ENCODE measurements at places on chromosomes 2 and 18. TPM values are rescaled to one million over a fixed set of nuclear protein-coding genes. Genes with fewer than 3 reads are reported as not detected.

Gene IL1RL2
- not detected for total RNA-seq

DNA sequence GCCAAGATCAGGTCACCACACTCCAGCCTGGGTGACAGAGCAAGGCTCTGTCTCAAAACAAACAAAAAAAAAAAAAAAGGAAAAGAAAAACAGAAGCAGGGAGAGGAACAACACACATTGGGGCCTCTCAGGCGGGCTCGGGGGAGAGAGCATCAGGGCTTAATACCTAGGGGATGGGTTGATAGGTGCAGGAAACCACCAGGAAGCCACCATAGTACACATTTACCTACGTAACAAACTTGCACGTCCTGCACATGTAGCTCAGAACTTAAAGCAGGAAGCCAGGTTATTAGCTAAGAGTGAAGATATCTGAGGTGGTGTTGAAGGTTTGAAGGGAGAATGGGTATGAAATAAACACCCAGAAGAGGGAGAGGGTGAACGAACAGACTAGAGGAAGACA lies 81.0 kb upstream of the PMAIP1 start:
- DNase-seq, result no peak

GRCh38 chr18:38116716-38117115 lies 551.1 kb upstream of the CELF4 start:
- DNase-seq, result no peak

Gene SAG
- not detected for total RNA-seq

Gene DYNAP
- total RNA-seq, result not detected

Gene IL1F10
- total RNA-seq, result not detected

- DNase-seq, result no peak
Measured at GRCh38 chr2:149994057-149994728, 406.6 kb upstream of the MMADHC start.

DNA sequence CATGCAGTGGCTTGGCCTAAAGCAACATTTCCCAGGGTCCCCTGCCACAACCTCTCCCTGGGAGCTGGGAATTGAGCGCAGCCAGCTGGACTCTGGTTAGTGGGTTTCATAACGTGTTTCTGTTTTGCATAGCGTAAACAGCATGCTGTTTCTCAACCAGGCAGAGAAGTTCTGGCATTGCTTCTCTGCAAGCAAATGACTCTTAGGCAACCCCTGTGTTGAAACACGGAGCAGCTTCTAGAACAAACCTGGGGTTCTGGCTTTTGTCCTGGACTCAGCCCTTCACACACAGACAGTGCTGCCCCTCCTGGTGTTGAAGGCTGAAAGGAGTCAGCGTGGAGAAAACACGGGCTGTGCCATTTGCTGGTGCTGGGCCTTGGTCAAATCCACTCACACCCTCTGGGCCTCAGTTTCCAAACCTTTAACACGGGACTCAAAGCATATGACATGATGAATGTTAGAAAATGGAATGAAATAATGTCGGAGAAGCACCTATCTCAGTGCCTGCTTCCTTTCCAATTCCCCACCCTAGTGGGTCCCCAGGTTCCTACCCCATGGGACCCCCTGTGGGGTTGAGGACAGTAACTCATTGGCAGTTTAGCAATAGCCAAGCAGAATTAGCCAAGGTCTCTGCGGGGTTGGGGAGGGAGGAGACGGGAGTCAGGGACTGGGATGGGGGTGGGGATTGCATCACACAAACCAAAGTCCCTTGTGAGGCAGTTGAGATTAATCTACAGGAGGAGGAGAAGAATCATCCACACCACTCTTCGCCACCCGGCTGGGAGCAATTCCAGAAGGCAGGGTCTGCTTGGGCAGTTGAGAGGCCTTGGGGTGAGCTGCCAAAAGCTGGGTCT lies 30.2 kb upstream of the IL1R2 start:
- DNase-seq, result no peak

GRCh38 chr2:237025090-237025865 lies 60.4 kb upstream of the COPS8 start:
- DNase-seq, result no peak

GRCh38 chr2:222861411-222862105 lies 722 bp downstream of the ACSL3 start:
- DNase-seq, result no peak

- no peak for DNase-seq
Measured at GRCh38 chr2:197674591-197674990, 796 bp downstream of the RFTN2 start.

DNA sequence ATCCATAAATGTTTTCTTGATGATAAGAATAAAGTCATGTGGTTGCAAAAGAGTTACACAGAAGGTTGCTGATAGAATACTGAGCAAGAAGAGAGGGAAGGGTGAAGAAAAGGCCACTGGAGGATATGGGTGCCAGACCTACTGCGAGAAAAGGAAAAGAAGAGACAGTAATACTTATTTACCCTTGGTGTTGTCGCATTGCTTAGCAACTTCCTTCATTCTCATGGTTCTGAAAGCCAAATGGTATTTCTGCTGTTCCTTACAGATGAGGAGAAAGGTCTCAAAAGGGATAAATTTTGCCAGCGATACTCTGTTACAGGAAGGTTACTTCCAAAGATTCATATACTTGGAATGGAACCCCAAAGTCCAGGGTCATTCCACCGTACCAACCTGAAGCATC lies 62.5 kb downstream of the LHCGR start:
- DNase-seq, result no peak

Gene CYS1
- 0.14 TPM for total RNA-seq

- DNase-seq, result no peak
Measured at GRCh38 chr2:215693193-215693998, 257.5 kb upstream of the FN1 start.

Gene ZFAND2B
- total RNA-seq, result 22.1 TPM

Gene UGT1A10
- not detected for total RNA-seq

GRCh38 chr2:127382831-127383230 lies 4.9 kb downstream of the MAP3K2 start:
- no peak for DNase-seq

- DNase-seq, result no peak
Measured at GRCh38 chr18:67919316-67919715, 402.8 kb upstream of the DSEL start.

Gene CCDC68
- 64.8 TPM for total RNA-seq

DNA sequence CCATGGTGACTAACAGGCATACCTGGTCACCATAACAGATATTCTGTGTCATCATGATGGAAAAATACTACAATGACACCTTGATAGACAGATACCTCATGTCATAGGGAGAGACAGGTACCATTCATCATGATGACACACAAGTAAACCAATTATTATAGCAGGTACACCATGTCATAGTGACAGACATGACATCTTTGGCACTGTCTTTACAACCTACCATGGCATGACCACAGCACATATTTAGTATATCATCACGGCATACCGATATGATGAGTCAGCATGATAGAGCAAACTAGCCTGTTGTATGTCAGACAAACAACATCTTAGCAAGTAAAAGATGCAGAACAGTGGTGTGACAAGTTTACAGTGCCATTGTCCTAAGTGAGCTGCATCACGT lies 101.3 kb upstream of the KLHL29 start:
- DNase-seq, result peak; percentile 18

GRCh38 chr2:46487667-46488335 lies 8.4 kb downstream of the TMEM247 start:
- no peak for DNase-seq

- DNase-seq, result no peak
Measured at GRCh38 chr2:98637401-98638147, 29.2 kb downstream of the UNC50 start.

GRCh38 chr18:32461709-32462272 lies 8.9 kb downstream of the GAREM1 start:
- no peak for DNase-seq

GRCh38 chr2:9897331-9897737 lies 54.1 kb downstream of the TAF1B start:
- DNase-seq, result peak; percentile 80

DNA sequence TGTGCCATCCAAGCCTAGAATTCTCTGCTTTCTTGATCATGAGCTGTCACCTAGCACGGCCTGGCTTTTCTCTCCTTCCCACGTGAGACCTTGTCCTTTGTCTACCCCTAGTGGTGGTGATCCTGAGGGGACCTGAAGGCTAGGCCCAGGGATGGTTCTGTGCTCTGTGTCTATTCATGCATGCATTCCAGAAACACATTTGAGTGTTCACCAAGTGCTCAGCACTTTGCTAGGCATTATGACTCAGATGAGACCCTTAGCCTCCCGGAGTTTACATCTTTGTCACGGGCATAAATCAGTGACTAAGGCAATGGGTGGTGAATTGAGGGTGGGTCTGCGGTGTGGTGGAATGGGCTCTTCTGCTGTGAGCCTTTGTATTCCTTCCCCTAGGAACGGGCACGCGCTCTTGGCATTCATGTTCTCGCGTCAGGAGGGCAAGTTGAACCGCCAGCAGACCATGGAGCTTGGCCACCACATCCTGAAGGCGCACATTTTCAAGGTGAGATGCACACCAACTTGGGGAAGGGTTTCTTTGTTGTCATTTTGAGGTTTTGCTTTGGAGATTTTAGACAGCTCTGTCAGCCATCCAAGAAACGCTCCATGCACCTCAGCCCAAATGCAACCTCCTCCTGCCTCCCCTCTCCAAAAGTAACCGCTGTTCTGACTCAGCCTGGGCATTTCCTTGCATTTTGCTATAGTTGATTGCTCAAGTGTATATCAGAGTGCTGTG lies 100.9 kb downstream of the WDSUB1 start:
- peak; percentile 34 for DNase-seq

GRCh38 chr2:145055651-145056050 lies 535.7 kb upstream of the ZEB2 start:
- no peak for DNase-seq

- no peak for DNase-seq
Measured at GRCh38 chr2:214386720-214387119, 24.1 kb upstream of the VWC2L start.

- no peak for DNase-seq
Measured at GRCh38 chr2:45857275-45857609, 205.8 kb downstream of the PRKCE start.

GRCh38 chr2:240556553-240557100 lies 1.2 kb downstream of the ANKMY1 start:
- peak; percentile 39 for DNase-seq

Gene MYO7B
- total RNA-seq, result not detected

DNA sequence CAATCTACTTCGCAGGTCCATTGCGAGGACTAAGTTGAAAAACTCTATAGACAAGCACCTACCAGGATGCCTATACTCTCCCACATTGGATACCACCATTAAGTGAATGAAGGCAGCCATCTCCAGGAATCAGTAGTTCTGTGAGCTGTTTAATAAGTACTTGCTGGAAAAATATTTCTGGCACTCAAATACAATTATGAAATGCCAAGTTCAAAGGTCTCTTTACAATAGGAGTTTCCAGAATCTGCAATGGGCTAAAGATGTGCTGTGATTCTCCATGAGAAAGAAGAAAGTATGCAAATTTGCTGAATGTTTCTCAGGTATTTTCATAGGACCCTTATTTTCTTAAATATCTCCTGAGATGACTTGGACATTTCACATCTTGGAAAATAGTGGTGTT lies 103.0 kb downstream of the AP1S3 start:
- DNase-seq, result no peak

Gene IL36RN
- not detected for total RNA-seq

Gene POMC
- not detected for total RNA-seq

Gene ESPNL
- 0.20 TPM for total RNA-seq

GRCh38 chr2:110667071-110667470 lies 10.8 kb downstream of the BUB1 start:
- DNase-seq, result no peak

Gene CNOT9
- 78.5 TPM for total RNA-seq

Gene MAP3K2
- total RNA-seq, result 41.7 TPM

- DNase-seq, result no peak
Measured at GRCh38 chr18:32763293-32763692, 9.5 kb downstream of the KLHL14 start.

GRCh38 chr2:239803102-239803765 lies 221.9 kb downstream of the NDUFA10 start:
- no peak for DNase-seq

Gene RAD51AP2
- not detected for total RNA-seq

DNA sequence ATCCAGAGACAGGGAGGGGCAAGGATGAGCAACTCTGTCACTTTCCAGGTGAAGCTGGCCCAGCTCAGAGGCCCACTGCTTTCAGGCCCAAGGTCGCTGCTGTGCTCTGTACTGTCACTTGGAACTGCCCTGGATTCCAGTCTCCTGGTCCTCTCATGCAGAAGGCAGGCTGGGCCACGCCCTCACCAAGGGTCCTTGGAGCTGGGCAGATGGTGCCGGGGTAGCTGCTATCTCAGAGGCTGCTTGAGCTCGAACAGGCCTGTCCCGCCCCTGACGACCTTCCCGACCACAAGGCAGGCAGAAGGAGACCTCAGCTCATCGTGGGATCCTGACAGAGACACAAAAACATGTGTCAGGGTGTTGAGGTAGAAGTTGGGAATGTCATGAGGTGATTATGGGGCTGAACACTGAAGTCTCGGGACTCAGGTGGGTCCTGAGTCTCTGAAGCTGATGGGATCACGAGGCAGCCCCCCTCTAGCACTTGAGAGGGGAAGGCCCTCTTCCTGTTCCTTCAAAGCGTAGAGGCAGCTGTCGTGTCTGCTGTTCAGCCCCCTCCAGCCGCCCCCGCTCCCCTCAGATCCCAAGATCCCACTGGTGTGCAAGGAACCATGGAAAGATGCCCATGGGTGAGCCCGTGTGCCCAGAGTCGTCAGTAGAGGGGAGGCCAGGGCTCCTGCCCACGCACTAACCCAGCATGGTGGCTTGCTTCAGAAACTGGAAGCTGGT lies 78.3 kb downstream of the POLR1A start:
- DNase-seq, result no peak

Gene FAM110C
- 0.62 TPM for total RNA-seq

Gene CHRNG
- not detected for total RNA-seq

DNA sequence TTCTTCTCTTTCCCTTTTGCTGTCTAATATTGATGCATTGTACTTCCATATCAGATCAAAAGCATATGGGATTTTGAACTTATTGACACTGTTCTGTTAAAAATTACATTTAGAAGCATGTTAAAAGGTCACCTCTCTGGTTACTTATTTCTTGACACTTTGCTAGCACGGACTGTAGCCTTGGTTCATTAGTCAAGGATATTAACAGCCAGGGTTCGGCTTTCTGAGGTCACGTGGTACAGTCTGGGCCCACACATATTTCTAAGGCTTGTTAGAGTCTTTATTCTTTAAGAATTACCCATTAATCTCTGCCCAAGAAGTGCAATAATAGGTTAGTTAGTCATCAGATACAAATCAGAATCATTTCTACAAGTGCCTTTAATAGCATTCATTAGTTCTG lies 1035.8 kb upstream of the FANCL start:
- DNase-seq, result no peak

All from NCI-H460 (cell line).